ENCODE measurements at places on chromosomes 16 and 17.

DNA sequence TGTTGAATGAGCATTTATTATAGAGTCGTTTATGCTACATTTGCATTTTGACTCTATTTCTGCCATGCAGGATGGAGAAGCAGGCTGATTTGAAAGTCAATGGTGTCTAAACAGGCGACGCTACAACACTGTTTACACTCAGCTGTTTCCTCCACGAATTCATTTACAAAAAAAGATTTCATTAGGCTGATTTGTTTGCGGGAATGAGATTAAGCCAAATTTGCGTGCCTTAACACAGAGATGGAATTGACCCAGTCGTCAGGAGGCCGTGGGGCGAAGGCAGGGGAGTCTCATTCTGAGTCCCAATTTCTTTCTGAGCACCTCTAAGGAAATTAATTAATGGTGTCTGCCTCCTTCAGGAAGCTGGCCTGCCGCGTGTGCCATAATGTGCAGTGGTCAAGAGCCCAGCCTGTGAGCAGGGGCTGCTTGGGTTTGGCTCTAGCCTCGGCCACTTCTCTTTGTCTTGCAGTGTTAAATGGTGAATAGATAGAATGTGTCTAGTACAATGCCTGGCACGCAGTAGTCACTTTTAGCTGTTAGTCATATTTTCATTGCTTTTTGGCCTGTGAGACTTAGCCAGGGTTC lies 88.6 kb upstream of the NKD1 start:
- no peak for DNase-seq

DNA sequence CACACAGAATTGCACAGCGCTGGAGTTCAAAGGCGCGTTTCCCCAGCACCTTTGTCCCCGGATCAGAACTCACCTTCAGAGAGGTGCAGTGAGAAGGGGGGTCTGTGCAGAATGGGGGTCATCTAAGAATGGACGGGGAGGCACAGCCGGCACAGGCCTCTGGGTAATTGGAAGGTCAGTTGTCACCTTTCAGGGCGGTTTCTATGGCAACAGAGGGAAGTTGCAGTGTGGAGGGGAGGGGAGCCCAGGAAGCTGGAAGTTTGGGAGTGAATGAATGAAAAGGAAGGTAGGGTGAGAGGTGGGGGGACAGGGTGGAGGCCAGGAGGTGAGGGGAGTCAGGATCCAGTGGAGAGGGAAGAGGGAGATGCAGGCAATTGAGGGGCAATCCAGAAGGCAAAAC lies 12.4 kb upstream of the KCNG4 start:
- DNase-seq: no peak

DNA sequence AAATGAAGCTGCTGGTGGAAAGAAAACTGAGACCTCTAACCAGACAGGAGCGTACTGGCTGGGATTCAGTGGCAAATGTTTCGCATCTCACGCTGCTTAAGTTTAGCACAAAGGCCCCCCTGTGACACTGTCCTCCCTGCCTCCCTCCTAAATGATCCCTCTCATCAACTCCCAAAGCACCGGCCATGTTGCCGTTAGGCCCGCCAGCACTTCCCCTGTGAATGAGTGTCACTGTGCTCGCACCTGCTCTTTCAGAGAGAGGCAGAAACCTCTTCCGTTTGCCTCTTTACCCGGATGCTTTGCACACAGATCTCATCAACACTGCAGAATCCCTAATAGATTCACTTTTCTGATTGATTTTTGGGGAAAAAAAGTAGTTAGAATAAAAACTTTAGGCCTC lies 26.5 kb downstream of the MBTPS1 start:
- no peak for DNase-seq

GRCh38 chr17:45060382-45060796 lies 728 bp upstream of the NMT1 start:
- DNase-seq: no peak

DNA sequence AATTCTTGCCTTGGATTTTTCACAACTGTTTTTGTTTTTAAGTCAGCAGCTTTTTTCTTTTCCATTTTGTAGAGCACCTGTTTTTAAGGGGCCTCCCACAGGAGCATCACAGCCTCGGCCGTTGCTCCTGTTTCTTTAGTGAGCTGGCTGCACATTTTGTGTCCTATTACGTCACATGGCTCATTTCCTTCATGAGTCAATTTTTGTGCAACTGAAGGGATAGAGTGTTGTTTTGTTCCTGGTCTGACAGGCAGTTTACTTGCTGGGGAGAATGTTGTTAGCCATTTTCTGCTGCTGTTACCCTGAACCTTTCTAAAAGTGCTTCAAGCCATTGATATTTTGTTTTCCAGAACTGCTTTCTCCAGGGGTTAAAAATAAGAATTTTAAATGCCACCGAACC lies 45.0 kb upstream of the CRISPLD2 start:
- no peak for DNase-seq

DNA sequence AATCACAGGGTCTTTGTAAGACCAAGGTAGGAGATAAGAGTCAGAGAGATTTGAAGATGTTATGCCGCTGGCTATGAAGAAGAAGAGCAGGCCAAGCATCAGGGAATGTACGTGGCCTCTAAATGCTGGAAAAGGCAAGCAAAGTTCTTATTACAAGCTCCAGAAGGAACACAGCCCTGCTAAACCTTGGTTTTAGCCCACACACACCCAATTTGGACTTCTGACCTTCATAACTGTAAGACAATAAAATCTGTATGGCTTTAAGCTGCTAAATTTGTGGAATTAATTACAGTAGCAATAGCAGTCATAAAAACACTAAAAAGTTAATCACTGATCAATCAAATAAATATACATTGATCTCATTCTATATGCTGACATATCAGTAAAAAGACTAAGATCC lies 6.0 kb downstream of the TMEM170A start:
- no peak for DNase-seq

- no peak for DNase-seq
Measured at GRCh38 chr16:88983165-88983564, 6.2 kb upstream of the CBFA2T3 start.

GRCh38 chr16:86768999-86769398 lies 190.7 kb downstream of the FOXL1 start:
- no peak for DNase-seq

GRCh38 chr17:3526491-3526890 lies 31.1 kb downstream of the TRPV3 start:
- no peak for DNase-seq

DNA sequence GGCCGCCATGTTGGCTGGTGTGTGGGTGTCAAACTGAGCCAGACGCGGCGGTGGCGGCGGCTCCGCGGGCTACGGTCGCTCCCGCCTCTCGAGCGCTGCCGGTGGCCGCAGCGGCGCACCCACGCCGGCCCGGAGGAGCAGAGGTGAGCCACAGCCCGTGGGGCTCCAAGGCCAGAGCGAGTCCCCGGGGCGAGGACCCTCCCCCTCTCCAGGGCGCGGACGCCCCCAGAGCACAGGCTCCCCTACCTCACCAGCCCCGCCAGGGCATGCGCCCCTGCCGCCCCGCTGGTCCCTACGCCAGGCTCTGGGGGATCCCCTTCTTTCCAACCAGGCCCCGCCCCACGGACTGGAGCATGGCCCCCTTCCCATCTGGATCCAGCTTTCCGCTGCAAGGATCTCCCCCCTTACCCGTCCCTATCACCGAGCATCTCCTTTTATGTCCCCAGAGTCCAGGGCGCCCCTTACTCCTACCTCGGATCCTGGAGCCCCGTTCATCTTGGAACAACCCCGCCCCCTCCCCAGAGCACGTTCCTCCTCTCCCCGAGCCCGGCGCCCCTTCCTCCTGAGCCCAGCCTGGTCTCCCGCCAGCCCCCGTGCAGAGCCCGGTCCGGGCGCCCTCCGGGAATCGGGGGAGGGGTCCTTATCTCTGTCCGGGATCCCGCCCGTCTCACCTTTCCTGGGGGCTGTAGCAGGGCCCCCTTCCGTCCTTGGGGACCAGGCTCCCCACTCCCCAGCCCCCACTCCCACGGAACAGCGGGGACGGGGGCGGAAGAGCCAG lies 412 bp downstream of the EPN2 start:
- DNase-seq: no peak

- DNase-seq: no peak
Measured at GRCh38 chr16:28084209-28084608, 20.7 kb upstream of the GSG1L start.

- no peak for DNase-seq
Measured at GRCh38 chr17:49942947-49943346, 26.0 kb upstream of the DLX4 start.

- DNase-seq: peak; percentile 34
Measured at GRCh38 chr17:7004398-7005253, 7.8 kb upstream of the RNASEK start.

- DNase-seq: no peak
Measured at GRCh38 chr17:67165201-67165600, 79.8 kb downstream of the HELZ start.

DNA sequence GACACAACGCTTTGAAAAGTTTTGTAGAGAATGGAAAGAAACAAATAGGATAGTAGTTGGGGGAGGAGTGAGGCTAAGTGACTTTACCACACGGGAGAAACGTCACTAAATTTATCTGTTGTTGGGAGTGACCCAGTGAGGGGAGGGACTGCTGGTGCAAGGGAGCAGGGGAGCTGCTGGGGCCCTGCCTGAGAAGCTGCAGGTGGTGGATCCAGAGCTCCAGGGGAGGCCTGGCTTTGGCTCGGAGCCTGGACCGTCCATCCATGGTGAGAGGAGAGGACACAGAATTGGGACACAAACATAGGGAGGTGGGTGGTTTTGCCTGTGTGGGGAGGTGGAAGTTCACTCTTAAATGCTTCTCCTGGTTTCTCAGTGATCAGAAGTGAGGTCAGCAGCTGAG lies 107.6 kb downstream of the GOSR1 start:
- DNase-seq: no peak

DNA sequence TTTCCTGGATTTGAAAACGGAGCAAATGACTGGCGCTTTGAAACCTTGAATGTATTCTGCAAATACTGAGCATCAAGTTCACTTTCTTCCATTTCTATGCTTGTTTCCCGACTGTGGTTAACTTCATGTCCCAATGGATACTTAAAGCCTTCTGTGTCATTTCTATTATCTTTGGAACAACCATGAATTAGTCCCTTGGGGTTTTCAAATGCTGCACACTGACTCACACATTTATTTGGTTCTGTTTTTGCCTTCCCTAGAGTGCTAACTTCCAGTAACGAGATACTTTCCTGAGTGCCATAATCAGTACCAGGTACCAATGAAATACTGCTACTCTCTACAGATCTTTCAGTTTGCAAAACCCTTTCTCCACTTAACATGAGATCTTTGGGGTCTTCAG lies 32.3 kb downstream of the BRCA1 start:
- DNase-seq: no peak

- DNase-seq: no peak
Measured at GRCh38 chr17:50034498-50035364, 21.2 kb upstream of the ITGA3 start.

DNA sequence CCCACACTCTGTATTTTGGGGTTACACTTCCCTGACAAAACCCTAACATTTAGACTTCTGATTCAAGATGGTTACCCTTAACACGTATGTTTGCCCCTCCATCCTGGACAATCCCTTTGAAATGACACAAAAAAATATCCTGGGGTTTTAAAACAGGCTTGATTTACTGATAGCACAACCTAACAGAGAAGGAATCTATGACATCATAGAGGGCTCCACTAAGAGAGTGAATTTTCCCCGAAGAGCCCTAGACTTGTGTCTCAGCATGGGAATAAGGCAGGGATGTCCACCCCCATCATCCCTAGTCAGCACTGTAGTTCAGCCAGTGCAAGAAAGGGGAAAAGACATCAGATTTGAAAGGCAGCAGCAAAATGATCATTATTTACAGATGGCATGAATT lies 15.8 kb upstream of the SRCIN1 start:
- no peak for DNase-seq

GRCh38 chr17:26731005-26731921 lies 562.7 kb upstream of the WSB1 start:
- DNase-seq: no peak

- no peak for DNase-seq
Measured at GRCh38 chr17:10094797-10095196, 103.6 kb downstream of the GAS7 start.

DNA sequence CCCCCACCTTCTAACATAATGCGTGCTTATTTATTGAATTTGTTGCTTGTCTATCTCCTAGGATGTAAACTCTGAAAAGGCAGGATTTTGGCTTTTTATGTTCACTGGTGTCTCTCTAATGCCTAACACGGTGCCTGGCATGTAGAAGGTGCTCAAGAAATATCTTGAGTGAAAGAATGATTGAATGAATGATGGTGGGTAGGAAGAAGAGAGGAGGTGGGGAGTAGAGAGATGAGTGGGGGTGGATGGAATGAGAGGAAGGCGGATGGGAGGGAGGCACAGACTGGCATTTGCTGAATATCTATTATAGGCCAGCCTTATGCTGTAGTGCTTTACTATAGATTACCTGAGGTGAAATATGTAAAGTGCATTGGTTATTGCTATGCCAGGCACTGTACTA lies 2.3 kb downstream of the PRSS36 start:
- no peak for DNase-seq

DNA sequence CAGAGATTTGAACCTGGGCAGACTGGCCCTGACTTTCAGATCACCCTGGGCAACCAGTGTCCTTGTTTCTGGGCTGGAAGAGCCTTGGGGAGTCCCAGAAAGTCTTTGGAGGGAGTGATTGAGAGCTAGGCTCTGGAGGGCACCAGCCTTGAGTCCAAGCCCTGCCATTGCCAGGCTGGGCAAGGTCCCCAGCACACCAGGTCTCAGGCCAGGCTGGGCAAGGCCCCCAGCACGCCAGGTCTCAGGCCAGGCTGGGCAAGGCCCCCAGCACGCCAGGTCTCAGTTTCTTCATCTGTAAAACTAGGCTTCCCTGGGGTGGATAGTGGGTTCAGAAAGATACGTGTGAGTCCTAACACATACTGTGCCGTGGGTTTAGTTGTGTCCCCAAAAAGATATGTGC lies 135.0 kb downstream of the IRF8 start:
- no peak for DNase-seq

GRCh38 chr17:79841369-79842135 lies 2.3 kb upstream of the CBX4 start:
- DNase-seq: no peak

DNA sequence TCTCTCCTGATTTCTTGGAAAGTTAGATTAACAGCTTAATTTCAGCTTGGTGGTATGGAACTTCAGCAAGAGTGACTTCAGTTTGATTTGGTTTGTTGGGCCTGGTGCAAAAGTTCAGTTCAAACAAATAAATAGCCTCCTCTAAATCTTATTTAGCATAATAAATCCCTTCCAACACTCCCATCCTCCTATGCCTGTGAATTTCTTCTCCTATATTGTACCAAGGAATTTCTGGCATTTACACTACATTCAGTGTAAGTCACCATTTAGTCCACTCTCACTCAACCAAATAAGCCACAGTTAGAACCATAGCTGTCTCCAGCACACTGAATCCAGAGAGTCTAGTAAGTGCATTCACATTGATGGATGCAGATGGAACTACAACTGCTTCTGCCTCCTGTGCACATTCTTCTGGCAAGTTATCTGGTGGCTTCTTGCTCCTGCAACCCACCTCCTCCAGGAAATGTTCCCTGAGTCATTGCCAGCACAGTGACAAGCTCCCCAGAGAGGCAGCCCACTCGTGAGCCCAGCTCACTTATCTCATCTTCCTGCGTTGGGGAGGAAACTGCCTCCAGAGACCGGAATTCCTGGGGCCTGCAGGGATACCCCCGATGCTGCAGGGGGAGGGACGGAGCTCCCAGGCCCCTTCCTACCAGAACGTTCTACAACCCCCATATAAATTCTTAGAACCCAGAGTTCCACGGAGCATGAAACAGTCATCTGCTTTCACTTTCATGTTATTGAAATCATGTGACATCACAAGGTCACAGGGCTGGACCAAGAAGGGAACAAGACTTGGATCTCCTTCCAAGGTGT lies 318.3 kb downstream of the PHKB start:
- DNase-seq: no peak
